ENCODE measurements at places on chromosomes 7 and 10. TPM values are rescaled to one million over a fixed set of nuclear protein-coding genes. Genes with fewer than 3 reads are reported as not detected.

Gene RBP4
- 43.4 TPM for polyA plus RNA-seq

Gene DRGX
- not detected for polyA plus RNA-seq

Gene VSIR
- 36.8 TPM for polyA plus RNA-seq

Gene POT1
- 8.9 TPM for polyA plus RNA-seq

Gene COL17A1
- 0.07 TPM for polyA plus RNA-seq

Gene FRMPD2
- polyA plus RNA-seq: 1.3 TPM

Gene UPK3BL1
- 24.2 TPM for polyA plus RNA-seq

Gene NAMPT
- polyA plus RNA-seq: 57.1 TPM

Gene NEUROG3
- polyA plus RNA-seq: not detected

Gene HTR5A
- not detected for polyA plus RNA-seq

Gene LLCFC1
- not detected for polyA plus RNA-seq

Gene TEX47
- polyA plus RNA-seq: not detected

Gene LRMDA
- polyA plus RNA-seq: 48.8 TPM

Gene CYP2C8
- 0.11 TPM for polyA plus RNA-seq

Gene FZD1
- polyA plus RNA-seq: 15.4 TPM

Gene ANKRD61
- 0.11 TPM for polyA plus RNA-seq

Gene HECW1
- 0.16 TPM for polyA plus RNA-seq

Gene NME8
- not detected for polyA plus RNA-seq

Gene SLC18A3
- 0.23 TPM for polyA plus RNA-seq

Gene TUBB8
- not detected for polyA plus RNA-seq

Gene GFRA1
- polyA plus RNA-seq: 2.7 TPM

Gene DMBT1
- 0.09 TPM for polyA plus RNA-seq

Gene C10orf62
- polyA plus RNA-seq: 0.20 TPM

Gene UTF1
- not detected for polyA plus RNA-seq

Gene SEC23IP
- 6.9 TPM for polyA plus RNA-seq

Gene TMEM236
- 0.27 TPM for polyA plus RNA-seq

Gene HKDC1
- polyA plus RNA-seq: 0.05 TPM

Gene RBM17
- polyA plus RNA-seq: 51.0 TPM

Gene TFEC
- 0.41 TPM for polyA plus RNA-seq

Gene LIPN
- polyA plus RNA-seq: not detected

Gene AKR1C3
- polyA plus RNA-seq: 40.3 TPM

Gene MET
- 4.1 TPM for polyA plus RNA-seq

Gene MYH16
- not detected for polyA plus RNA-seq

Gene COX19
- 5.8 TPM for polyA plus RNA-seq

Gene GIGYF1
- polyA plus RNA-seq: 26.2 TPM

Gene GOT1
- polyA plus RNA-seq: 413 TPM

Gene NUTM2B
- polyA plus RNA-seq: 2.0 TPM

Gene ZNF239
- polyA plus RNA-seq: 0.93 TPM

Gene SLC26A5
- 0.07 TPM for polyA plus RNA-seq

Gene KNDC1
- 0.23 TPM for polyA plus RNA-seq

Gene UCN3
- polyA plus RNA-seq: not detected

Gene CDCA7L
- 29.7 TPM for polyA plus RNA-seq

Gene TMEM184A
- 0.38 TPM for polyA plus RNA-seq

Gene BPGM
- polyA plus RNA-seq: 16.7 TPM

Gene ZNF248
- 5.8 TPM for polyA plus RNA-seq

Gene SOSTDC1
- 9.5 TPM for polyA plus RNA-seq

Gene MEIG1
- 0.34 TPM for polyA plus RNA-seq

Gene IL6
- polyA plus RNA-seq: 17.2 TPM

Gene ADCYAP1R1
- polyA plus RNA-seq: 0.84 TPM

Gene ACSL5
- 7.2 TPM for polyA plus RNA-seq

Gene ATG9B
- 0.43 TPM for polyA plus RNA-seq

Gene CAMK1D
- polyA plus RNA-seq: 15.2 TPM

Gene OR2A1
- polyA plus RNA-seq: 0.02 TPM

Gene CACNB2
- polyA plus RNA-seq: 13.1 TPM

Data from right cardiac atrium (tissue), 5 donors.